ENCODE measurements at places on chromosomes 2 and 18.

GRCh38 chr2:68901199-68901514 lies 30.0 kb upstream of the BMP10 start:
- no peak for DNase-seq

- no peak for DNase-seq
These were observed 585 bp downstream of the PNKD start for GRCh38 chr2:218270721-218271486.

- no peak for DNase-seq
These were observed 1.1 kb downstream of the ID2 start for GRCh38 chr2:8682719-8683667.

DNA sequence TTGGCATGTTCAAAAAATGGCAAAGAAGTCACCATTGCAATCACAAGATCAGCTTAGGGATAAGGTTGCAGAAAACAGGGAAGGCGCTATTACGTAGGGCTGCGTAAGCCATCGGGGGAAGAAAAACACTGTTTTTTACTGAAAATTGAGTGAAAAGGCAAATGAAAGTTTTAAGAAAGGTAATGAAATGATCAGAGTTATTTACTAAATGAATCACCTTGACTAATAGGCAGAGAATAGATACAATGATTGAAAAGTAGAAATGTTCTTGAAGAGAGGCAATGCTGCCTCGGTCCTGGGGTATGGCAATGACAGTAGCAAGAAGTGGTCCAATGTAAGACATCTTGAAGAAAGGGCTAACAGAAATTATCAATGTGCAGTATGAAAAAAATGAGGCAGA lies 1227.8 kb upstream of the ZEB2 start:
- no peak for DNase-seq

DNA sequence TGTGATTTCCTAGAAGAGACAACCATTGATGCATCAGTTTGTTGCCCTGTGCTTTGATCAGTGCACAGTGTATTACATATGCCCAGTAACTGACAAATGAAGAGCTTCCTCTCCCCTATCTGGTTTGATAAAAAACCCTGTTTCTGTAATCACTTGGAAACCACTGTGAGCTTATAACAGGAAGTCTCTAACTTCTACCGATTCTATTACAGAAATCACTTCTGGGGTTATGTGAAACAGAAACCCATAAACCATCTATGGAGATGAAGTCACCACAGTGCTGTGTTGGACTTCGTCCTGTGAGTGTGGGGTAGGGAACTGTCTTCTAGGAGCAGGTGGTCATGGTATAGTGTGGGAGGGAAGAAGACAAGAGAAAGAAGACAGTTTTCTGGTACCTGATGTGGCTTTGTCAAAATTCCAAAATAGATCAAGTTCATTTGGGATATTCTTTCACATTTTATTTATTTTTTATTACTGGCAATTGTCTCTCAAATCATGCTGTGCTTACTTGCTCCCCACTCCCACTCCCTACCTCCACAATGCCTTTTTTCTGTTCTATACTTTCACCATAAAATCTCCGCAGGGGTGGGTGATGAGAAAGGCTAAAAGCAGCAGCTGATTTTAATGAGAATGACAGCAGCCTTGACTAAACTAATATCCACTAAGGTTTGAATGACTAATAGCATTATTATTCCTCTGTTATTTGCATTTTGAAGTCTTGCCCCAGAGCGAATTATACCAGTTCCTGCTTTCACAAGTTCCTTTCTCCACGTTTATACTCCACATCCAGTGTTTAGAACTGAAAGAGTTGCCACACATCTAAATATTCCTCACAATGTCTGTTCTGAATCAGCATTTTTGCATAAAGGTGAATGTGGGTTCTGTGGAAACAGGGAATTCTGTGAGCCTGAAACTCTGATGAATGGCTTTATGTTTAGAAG lies 41.7 kb upstream of the RND3 start:
- no peak for DNase-seq

DNA sequence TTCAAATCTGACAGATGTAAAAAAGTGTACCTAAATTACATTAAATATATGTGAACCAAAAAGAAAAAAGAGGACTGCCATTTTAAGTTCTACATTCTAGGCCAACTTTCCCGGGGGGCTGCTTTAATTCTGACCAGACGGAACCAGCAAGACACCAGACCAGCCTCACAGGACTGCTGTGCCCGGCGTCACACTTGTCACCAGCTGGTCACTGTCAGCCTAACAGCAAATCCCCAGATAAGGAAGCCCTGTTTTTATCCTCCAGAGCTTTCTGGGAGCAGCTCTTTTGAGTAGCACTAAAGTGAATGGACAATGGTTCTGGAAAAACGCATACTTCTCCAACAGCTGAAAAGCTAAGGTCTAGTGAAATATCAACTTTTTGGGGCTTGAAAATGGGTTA lies 35.6 kb downstream of the CYB5A start:
- DNase-seq = no peak

DNA sequence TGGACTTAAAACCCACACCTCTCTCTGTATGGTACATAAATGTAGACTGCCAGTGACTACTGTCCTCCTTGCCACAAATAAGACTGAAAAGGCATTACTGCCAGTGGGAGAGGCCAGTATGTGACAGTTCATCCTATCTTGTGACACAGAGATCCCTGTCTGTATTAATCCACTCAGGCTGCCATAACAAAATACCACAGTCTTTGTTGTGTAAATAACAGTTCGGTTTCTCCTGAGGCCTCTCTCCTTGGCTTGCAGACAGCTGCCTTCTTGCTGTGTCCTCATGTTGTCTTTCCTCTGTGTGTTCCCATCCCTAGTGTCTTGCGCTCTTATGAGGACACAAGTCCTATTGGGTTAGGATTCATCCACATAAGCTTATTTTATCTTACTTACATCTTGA lies 46.4 kb upstream of the IL1RL1 start:
- no peak for DNase-seq

- no peak for DNase-seq
These were observed 429.4 kb upstream of the TRIB2 start for GRCh38 chr2:12287220-12287751.

DNA sequence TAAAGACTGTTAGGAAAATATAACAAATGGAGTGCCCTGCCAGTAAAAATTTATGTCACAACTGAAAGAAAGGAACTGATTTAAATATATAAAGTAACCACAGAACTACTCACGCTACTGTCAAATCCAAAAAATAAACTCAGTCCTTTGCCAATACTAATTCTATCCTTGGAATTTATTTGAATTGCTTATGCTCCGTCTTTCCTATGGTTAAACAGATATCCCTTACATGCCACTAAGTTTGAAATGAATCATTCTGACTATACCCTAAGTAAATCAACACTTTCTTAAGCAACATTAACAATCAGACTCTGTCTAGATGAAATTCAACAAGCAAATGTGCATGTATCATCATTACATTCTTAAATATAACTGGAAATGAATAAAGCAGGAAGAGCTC lies 9.8 kb downstream of the HNRNPLL start:
- no peak for DNase-seq

Data from activated naive CD4-positive, alpha-beta T cell (primary cell).